ENCODE measurements at places on chromosomes 16 and 17.
A peak's percentile ranks its signal among the peaks of the same experiment; 100 is the strongest.

DNA sequence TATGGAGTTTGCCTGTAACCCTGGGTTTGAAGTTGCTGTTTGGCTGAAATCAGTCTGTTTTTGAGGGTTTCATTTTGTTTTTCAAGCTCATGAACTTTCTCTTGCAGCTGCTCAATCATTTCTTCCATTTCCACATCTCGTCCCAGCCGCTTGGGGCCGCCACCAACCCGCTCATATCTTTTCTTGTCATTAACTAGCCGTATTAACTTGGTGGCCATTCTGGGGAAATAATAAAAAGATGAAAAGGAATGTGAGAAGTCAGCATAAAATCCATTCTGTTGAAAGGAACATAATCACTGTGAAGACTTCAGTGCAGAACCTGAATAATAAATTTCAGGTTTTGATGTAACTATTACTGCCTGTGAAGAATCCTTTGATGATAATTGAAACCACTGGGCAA lies 11.5 kb downstream of the RPGRIP1L start:
- DNase-seq: no peak

DNA sequence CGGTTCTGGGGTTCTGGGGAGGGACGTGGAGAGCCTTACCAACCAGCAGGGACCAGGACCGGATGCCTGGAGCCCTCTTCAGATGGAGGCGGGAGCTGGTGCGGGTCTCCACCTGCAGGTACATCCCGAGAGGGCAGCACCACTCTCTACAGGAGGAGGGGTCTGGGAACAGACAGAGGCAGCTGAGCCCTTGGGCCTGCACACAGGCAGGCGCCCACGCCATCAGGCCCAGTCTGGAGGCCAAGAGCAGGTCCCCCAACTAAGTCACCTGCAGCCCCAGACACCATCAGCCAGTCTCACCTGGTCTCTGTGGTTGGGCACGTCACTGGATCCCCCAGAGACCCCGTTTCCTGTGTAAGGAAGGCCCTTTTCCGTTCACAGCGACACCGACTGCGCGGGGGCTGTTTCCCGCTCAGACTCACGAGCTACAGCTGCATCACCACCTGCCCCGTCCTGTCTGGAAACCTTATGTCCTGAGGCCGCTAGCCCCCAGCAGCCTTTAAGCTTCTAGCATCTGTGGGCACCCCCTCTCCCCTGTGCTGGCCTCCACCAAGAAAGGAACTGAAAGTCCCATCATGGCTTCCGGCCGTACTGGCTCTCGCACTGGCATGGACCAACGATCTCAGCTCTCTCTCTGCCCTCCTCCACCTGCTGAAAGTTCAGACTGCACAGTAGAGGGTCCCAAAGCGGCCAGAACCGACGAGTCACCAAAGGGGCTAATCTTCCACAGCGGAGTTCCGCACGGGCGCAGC lies 1.2 kb downstream of the CYBC1 start:
- DNase-seq: no peak

DNA sequence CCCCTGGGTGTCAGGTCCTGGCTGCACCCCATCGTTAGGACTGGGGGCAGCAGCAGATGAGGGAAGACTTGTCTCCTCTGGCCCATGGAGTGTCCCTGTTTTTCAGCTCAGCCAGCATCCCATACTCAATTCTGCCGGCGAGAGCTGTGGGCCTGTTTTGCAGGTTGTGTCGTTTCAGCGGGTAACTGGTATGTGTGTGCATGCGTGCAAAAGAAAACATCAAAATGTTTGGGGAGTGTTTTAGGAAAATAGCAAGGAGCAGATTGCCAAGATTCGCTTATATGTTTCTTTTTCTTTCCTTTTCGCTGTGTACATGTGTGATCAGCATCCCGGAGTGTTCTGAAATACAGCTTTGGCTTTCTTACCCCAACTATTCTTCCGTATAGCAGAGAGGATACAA lies 34.7 kb downstream of the MSI2 start:
- no peak for DNase-seq

GRCh38 chr17:8326511-8327302 lies 12.9 kb upstream of the ODF4 start:
- DNase-seq: no peak

- DNase-seq: no peak
These were observed 26.5 kb upstream of the GSG1L start for GRCh38 chr16:28089992-28090365.

DNA sequence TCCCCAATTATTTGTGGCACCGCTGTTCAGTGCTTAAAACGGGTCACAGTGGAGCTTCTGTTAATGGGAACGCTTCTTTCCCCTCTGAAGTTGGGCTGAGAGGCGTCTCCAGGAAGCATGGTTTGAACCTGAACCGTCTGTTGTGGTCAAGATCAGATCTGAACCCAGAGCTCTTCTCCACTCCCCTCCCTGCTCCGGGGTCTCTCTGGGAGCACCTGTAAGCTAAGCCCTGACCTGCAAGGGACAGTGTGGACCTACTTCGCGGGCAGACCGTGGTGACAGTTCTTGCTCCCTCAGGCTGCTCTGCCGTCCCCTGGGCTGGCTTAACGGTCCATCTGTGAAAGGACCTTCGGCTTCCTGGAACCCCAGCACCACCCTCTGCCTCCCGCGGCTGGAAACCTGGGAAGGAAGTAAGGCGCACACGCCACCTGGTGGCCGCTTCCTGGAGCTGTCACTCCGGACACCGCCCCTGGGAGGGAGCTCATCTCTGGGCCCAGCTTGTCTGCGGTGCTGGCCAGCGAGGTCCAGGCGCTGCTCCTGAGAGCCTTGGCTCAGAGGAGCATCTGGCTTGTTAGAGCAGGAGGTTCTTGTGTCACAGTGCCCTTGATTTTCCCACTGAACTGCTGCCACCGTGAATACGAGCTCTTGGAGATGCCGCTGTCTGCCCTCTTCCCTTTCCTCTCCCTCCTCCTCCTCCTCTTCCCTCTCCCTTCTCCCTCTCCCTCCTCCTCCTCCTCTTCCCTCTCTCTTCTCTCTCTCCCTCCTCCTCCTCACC lies 518.5 kb upstream of the EEF2KMT start:
- peak; percentile 65 for DNase-seq

- no peak for DNase-seq
These were observed 25.8 kb downstream of the EPN2 start for GRCh38 chr17:19262650-19263631.

GRCh38 chr17:12622726-12623125 lies 43.0 kb upstream of the MYOCD start:
- DNase-seq: no peak

DNA sequence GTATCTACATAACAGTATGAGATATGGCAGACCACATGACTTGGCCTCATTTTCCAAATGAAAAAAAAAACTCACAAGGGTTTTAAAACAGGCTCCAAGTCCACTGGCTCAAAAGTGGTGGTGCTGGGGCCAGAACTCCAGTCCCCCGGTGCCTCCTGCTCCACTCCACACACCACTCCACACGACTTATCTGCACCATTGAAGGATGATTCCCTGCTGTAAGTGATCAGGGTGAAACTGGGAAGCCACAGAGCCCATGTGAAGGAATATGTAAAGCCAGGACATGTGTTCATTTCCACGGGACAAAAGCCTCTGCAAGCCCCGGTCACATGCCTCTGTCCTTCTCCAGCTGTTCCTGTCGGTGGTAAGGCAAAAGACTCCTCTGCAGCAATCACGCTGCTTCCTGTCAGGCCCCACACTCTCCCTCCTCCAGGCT lies 97.2 kb downstream of the ZNF18 start:
- DNase-seq: no peak

DNA sequence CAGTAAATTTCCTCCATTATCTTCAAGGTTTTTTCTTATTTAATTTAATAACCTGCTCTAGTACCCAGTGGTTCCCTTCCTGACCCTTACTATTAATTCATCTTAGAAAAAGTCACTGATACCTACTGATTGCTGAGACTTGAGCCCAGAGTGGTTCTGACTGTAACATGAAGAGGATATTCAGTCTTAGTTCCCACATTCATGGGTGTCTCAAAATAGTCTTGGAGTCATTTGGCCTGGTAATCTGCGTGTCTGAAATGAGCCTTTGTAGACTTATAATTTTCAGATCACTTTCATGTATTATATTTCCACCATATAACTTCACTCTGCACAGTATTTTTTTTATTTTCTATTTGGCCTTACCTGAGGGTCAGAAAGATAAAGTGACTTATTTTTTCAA lies 732.0 kb upstream of the KIF2B start:
- DNase-seq: no peak

Measured in HAP-1 (cell line).